RKO (cell line): ENCODE measurements at places on chromosomes 2 and 18.

DNA sequence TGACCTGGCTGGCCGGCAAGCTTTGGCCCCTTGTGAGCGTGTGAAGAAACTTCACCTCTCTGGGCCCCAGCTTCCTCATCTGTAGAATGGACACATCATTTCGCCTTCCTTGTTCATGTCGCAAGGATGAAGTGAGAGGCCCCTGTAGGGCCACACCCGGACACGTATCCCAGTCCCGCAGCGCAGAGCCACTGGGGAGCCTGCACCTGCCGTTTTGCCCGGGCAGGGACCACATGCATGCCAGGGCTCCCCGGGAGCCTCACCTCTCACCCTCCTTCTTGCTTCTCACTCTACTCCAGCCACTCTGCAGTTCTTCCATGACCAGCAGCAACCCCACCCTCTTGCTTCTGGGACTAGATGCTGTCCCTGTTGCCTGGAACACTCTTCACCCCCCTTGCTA is 77.5 kb downstream of the FAM168B start:
- DNase-seq: no peak

GRCh38 chr2:141508806-141509595 is 621.8 kb downstream of the LRP1B start:
- DNase-seq: no peak

DNA sequence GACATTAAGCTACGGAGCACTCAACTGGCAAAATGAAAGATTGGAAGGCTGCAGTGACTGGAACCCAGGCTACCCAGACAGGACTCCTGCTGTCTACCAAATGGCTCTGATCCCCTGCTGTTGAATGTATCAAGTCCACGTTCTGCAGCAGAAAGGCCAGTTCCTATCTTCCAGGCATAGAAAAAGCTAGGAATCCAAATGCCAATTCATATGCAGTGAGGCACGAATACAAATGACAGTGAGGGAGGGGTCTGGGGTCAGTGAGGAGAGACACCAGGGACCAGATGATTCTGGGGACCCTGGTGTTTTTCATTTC is 5.3 kb downstream of the NRP2 start:
- no peak for DNase-seq

DNA sequence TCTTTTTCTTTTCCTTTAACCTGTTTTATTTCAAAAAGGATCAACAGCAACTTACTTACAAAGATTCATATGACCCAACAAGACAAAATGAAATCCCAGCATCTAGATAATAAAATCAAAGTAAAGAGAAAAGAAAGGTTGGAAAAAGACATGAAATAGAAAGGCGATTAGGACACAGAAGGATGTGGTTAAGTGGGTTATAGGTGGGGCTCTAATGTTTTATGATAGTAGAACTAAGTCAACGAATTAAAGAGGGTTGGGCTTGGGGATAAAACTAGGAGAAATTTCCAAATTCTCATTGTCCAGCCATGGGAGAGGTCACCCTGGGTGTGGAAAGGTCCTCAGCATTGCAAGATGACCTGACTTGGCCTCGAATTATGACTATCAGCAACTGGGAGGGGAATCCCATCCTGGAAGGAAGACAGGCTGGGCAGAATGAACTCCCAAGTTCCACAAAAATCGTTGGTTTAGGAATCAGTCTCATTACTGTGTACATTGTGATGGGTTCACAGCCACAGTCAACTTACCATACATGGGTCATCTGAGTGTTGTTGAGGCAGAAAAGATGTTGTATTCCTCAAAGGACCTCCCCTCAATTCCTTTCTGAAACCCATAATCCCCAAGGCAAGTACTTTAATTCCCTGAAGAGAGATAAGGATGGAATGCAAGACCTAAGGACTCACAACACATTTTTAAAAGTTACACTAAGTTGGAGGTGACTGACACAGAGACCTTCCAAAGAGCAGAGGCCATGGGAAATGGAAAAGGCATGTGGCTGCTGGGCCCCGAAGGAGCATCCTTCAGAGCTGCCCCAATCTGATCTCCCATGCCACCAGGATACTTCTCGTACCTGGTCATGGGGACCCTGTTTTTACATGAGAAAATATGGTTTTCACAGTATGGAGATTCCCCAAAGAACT is 167.6 kb downstream of the UXS1 start:
- DNase-seq: no peak
